ENCODE measurements at places on chromosomes 11 and 22. TPM values are rescaled to one million over a fixed set of nuclear protein-coding genes. Genes with fewer than 3 reads are reported as not detected.

MMP8 gene
- not detected for total RNA-seq

SUSD2 gene
- total RNA-seq: not detected

GRCh38 chr11:120516461-120517389 lies 5.2 kb downstream of the GRIK4 start:
- no peak for DNase-seq

- no peak for DNase-seq
These were observed 6.1 kb downstream of the IFT27 start for GRCh38 chr22:36769541-36770512.

DNA sequence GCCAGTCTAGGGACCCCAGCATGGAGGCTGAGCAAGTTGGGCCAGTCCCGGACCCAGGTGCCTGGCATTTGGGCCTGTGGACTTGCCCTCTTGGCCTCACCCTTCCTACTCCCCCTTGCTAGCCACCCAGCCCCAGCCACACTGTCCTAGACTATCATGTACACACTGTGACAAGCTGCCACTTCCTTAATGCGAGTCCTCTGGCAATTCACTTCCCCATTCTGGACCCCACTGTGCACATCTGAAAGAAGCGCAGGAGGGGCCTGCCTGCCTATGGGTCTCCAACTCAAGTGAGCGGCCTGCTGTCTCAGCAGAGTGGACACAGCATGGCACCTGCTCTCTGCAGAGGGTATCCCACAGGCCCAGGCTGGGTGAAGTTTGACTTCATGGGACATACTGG lies 68.5 kb upstream of the LMO1 start:
- DNase-seq: no peak

GRCh38 chr11:31720225-31720624 lies 90.9 kb downstream of the PAX6 start:
- no peak for DNase-seq

DNA sequence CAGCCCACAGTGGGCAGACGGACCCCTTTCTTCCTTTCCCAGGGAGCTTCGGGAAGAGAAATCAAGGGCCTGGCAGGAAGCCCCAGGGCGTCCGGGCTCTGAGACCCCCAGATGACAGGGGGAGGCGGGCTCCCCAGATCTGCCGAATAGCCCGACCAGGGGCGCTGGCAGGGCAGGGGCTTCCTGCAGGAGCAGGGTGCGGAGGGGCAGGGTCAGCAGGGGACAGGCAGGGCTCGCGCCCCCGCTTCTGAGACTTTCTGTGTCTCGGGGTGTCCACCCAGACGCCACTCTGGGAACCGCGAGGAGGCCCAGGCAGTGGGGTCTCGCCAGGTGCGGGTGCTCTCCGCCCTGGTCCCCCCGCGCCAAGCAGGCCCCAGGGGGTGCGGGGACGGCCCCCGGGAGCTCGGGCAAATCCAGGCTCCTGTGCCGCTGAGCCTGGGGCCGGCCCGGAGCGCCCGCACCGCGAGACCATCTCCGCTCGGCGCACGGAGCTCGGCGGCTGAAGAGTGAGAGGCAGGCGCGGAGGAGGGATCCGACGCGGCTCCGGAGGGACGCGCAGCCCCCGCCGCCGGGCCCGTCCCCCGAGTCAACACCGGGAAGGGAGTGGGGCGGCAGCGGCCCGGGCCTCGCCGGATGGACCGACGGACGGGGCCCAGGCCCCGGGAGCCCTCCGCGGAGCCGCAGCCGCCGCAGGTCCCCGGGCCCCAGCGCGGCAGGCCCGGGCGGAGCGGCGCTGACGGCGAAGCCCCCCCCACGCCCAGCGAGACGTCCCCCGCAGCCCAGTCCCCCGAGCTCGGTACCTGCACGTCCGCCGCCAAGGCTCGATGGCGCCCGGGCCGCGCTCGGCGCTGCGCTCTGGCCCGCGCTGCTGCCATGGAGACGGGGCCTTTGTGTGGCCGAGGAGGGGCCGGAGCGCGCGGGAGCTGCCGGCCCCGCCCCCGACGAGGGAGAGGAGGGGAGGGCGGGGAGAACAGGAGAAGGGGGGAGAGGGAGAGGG lies at the start of gene PLXNB2:
PLXNB2 (minus strand) TSS at position 894 of the 997 bp plus-strand sequence. CDS start 17,062 bp downstream, outside the sequence.
- peak; percentile 89 for DNase-seq

DNA sequence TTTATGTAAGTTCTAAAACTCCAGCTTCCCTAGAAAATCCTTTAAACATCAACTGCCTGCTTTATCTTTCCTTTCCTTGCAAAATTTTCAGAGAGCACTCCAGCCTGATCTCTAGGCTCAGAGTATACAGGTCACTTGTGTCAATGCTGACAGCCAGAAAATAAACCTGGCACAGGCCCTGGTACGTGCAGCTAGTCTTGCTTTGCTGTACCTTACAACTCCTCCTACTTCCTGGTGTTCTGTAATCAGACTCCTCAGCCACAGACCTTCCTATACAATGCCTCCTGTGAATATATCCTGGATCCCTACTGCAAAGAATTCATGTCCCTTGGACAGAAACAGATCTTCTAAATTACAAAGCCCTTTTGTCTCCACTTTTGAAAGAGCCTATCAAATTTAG lies 24.2 kb upstream of the TMEM123 start:
- no peak for DNase-seq

- DNase-seq: no peak
These were observed 28.4 kb upstream of the SIK2 start for GRCh38 chr11:111573821-111574249.

- no peak for DNase-seq
These were observed 264.7 kb upstream of the SESN3 start for GRCh38 chr11:95495706-95496105.

- no peak for DNase-seq
These were observed 1.9 kb downstream of the KCTD17 start for GRCh38 chr22:37053310-37054055.

DNA sequence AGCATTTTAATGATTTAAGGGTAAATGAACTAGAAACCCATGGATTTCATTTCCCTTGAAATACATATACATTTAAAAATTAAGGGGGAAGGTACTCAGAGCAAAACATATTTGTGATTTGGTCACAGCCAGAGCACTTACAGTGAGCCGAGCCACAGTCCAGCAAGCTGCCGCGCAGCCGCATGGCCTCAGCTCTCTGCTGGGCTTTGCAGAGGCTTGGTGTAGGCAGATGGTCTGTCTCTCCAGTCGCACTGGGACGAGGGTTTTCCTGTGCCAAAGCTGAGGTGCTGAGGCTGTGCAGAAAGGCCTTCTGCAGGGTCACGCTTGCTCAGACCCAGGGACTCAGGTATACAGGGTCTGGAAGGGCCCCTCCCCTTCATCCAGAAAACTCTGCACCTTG lies 367.3 kb downstream of the OPCML start:
- DNase-seq: no peak

GRCh38 chr11:121757480-121758125 lies 304.8 kb upstream of the SORL1-AS1 start:
- DNase-seq: no peak
